ENCODE measurements at places on chromosomes 16 and 17.

DNA sequence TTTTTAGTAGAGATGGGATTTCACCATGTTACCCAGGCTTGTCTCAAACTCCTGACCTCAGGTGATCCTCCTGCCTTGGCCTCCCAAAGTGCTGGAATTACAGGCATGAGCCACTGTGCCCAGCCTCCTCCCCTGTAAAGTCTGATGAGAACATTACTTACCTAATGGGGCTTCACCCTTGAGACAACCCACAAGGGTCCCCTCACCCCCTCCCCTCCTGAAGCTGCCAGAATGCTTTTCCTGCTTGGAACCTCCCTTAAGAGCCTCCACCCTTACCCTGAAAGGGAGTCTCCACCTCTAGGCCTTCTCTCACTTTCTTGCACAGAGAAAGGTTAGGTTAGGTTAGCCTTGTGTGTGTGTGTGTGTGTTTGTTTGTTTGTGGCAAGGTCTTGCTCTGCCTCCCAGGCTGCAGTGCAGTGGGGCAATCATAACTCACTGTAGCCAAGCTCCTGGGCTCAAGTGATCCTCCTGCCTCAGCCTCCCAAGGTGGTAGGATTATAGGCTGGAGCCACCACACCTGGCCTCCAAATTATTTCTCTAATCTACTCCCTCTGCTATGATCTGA, 8.9 kb downstream of the SLC5A11 start:
- no peak for DNase-seq

DNA sequence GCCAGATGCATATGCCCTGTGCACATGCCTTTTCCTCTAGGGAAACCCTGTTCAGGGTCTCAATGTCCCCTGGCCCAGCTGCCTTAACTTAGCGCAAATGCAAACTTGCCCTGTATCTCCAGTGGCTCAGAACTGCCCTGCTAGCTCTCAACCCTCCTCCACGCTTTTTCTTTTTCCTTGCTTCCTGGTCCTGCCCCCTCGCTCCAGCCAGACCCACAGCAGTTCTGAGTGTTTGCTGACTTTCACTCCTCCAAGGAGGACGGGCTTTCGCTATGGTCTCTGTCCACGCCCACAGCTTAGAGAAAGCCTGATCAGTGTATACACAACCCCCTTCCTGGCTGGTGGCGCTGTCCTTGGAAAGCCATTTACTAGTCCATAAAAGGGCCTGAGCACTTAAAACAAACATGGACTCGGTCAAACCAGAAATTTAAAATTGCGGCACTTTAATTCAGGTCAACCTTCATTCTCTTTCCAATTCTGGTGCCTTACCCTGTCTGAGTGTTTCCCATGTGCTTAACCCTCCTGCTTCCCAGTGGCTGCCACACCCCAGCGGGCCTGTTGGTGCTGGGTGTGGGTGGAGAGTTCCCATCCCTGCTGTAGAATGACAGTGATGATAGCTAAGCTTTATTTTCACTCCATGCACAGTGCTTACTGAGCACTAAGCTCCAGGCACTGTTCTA, 15.6 kb upstream of the TMEM98 start:
- DNase-seq = no peak

DNA sequence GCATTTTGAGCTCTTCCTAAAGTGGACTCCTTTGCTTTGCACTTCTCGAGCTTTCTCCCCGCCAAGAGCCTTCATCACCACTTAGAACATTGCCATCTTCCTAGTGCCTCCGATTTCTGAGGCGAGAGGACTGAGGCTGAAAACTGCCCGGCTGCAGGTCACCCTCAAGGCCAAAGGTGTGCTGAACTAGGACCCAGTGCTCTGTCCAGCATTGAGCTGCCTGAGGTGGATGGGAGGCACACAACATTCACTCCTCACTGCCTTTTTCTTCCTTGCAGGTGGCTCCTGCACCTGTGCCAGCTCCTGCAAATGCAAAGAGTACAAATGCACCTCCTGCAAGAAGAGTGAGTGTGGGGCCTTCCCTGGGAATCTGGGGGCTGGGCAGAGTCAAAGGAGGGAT, 5.4 kb downstream of the MT1A start:
- no peak for DNase-seq

GRCh38 chr17:36850790-36851189, 86.5 kb upstream of the LHX1 start:
- no peak for DNase-seq

DNA sequence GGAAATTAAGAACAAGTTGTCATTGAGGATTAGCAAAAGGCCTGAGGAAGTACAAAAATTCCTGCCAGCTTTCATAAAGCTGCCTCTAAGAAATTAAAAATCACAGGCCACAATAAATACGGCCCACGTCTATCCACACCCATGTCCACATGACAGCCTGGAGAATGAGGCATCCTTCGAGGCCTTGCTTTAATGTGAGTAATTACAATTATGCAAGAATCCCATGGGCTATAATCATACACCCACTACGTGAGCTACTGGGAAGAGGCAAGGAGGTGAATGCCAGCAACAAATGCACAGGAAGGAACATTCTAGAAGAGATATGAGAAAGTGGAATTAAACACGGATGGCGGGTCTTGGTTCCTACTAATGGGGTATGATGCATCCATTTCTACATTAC, 65.4 kb upstream of the ZFHX3 start:
- no peak for DNase-seq

DNA sequence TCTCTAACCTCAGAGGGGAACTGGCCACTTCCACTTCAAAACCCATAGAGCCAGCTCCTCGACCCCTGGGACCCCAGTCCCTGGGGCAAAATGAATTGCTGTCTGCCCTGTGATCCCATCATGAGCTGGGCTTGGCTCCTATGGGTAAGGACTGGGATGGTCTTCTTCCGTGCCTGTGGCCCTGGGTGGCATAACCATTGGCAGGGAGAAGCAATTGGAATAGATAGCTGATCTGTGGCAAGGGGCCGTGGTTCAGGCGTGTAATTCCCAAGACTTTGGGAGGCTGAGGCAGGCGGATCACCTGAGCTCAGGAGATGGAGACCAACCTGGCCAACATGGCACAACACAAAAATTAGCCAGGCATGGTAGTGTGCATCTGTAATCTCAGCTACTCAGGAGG, 4.3 kb downstream of the SULT1A2 start:
- DNase-seq = no peak

DNA sequence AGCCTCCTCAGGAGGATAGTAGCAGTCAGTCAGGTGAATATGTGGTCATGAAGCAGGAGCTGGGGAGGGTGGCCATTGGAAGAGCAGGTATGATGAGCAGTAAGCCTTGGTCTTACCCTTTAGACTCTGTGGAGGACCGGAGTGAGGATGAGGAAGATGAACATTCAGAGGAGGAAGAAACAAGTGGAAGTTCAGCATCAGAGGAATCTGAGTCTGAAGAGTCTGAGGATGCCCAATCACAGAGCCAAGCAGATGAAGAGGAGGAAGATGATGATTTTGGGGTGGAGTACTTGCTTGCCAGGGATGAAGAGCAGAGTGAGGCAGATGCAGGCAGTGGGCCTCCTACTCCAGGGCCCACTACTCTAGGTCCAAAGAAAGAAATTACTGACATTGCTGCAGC, 12.7 kb downstream of the SRCAP start:
- no peak for DNase-seq

DNA sequence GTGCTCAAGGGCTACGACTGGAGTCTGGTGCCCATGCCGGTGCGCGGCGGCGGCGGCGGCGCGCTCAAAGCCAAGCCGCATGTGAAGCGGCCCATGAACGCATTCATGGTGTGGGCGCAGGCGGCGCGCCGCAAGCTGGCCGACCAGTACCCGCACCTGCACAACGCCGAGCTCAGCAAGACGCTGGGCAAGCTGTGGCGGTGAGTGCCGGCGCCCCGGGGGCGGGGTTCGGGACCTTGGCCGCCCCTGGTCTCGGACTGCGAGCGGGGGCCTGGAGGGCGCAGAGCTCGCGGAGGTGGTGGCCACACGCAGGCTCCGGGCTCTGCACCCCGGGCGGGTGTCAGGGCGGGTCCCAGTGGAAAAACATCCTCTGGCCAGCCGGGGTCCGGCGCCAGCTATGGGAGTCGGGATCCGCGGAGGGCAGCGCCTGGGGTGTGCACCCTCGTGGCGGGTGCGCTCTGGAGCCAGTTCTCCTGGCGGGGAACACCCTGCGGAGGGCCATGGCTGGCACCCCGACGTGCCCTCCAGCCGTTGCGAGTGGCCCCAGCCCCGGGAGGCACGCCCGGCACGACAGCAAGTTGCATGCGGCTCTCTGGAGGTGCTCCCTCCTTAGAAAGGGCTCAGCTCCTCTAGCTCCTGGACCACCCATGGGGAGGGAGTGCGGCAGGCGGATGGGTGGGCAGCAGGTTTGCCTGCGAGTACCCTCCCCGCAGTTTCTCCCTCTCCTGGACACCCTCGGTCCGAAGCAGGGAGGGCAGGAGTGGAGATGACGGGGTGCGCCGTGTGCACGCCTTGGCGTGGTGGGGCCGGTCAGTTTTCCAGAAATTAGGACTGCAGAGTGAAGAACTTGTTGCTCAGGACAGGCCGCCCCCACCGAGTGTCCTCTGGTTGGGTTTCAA, 824 bp downstream of the SOX8 start:
- DNase-seq = no peak

DNA sequence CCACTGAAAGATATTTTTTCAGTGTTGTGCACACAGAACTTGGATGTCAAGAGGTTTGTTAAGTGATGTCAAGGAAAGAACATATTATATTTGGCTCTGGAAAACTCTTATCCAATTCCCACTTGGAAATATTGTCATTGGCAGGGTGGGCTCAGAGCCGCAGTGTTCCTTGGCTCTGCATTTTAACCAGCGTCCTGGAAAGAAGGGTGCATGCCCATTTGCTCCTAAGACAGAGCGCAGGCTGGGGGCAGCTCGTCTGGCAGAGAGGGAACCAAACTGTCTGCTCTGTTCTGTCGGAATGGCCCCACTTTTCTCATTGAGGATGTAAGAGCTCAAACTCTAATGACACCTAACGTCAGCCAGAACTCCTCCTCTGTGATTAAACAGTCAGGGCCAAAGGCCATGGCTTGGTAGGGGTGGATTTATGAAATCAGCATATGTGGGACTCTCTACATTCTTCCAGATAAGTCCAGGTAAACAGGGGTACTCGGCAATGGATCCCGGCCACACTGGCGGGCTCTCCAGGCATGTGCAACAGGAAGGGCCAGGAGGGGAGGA, 18.0 kb downstream of the SLC47A1 start:
- DNase-seq = no peak
